ENCODE measurements at places on chromosomes 2 and 18.
A peak's percentile ranks its signal among the peaks of the same experiment; 100 is the strongest.

GRCh38 chr2:153145470-153145978 lies 333.0 kb downstream of the RPRM start:
- DNase-seq = no peak

DNA sequence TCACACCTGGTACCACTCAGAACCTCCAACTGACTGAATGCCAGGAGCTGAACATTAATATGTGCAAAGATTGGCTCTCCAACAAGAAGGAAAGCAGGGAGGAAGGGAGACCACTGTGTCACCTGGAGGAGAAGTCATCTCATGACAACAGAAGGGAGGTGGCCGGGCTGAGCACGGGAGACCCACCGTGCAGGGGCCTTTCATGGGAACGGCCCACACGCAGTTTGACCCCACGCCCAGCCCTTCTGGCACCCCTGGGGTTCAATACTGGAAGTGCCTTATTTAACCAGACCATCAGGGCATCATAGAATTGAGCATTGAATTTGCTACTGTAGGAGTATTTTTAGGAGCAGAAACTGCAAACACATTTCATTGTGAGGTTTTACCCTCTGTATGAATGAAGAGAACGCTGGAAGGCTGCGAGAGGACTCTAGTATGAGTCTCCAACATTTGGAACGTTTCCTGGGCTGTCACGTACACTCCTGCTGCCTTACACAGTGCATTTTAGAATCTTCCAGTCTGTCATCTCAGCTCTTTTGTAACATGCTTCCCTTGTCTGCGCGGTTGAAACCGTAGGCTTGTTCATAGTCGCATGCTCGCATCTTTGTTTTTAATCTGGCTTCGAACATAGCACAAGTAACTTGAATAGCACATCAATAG lies 132.1 kb downstream of the NFATC1 start:
- no peak for DNase-seq

GRCh38 chr2:143729296-143729814 lies 600.1 kb downstream of the ARHGAP15 start:
- DNase-seq = no peak

- no peak for DNase-seq
Observed at GRCh38 chr2:28927469-28927868, 33.0 kb downstream of the WDR43 start.

- DNase-seq = peak; percentile 49
Observed at GRCh38 chr2:23622966-23623675, 238.1 kb downstream of the KLHL29 start.

GRCh38 chr18:37764541-37765288 lies 199.1 kb upstream of the CELF4 start:
- DNase-seq = no peak

- no peak for DNase-seq
Observed at GRCh38 chr2:96325884-96326255, 753 bp downstream of the ITPRIPL1 start.

GRCh38 chr2:55001716-55002115 lies 48.5 kb downstream of the RTN4 start:
- no peak for DNase-seq

DNA sequence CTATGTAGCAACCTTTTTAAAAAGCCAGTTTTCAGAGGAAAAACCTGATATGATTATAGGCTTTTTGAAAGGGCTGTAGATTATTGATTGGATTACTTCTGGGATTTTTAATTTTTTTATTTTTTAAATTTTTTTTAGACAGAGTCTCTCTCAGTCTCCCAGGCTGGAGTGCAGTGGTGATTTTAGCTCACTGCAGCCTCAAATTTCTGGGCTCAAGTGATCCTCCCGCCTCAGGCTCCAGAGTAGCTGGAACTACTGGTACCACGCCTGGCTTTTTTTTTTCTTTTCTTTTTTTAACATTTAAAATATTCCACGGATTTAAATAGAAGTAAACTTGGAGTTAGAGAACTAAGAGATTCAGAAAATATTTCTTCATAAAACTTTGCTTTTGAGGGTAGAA lies 1.2 kb downstream of the MRPL19 start:
- DNase-seq = no peak

DNA sequence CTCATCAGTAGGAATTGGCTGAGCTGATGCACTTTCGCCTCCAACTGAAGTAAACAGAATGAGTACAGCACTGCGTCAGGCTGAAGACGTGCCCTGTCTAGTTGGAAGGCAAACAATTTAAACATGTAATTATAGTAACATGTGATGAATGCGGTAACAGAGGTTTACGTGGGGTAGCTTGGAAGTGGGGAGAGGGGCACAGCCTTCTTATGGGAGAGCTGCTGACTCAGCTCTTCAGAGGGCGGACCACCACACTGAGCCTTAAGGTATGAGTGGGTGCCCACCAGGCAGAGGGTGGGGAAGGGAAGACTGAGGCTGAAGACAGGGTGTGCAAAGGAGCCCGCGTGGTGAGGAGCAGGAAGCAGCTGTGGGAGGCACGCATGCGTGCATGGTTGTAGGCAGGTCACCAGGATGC lies 6.2 kb upstream of the EHD3 start:
- DNase-seq = no peak

GRCh38 chr18:10330428-10330827 lies 124.0 kb upstream of the APCDD1 start:
- no peak for DNase-seq

GRCh38 chr2:54572262-54572635 lies 116.1 kb downstream of the SPTBN1 start:
- no peak for DNase-seq

DNA sequence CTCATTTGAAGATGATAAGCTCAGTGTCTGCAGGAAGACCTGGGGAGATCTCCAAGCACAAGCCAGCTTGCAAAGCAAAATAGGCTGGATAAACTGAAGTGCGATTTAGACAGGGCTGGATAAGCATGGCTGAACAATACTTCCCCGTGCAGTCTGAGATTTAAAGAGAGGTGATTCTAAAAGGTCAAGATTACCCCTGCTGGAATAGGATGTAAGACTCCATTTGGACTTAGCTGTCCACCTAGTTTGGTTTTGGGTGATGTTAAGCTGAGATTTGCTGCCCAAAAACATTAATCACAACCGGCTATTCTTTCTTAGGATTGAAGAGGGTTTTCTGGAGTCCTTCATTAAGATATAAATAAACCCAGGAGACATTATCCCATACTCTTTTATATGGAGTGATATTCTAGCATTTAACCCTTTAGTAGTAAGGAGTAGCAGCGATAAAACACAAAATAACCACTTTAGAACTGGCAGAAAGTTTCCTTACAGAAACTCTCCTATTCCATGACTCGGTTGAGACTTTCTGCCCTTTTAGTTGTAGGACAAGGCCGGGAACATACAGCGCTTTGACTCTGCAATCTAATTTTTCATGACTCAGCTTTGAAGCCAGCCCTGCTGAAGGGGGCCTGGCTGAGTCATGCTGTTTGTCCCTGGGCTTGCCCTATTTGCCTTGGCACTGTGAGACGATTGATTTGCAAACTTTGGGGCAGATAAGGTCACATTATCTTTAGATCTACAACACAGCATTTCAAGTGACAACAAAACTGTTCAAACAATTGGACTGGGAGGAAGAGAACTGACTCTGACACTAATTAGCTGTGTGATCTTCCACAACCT lies 238.2 kb downstream of the GCA start:
- no peak for DNase-seq

- peak; percentile 35 for DNase-seq
Observed at GRCh38 chr2:95021847-95022246, 3.7 kb upstream of the MAL start.

GRCh38 chr2:20623741-20624155 lies 27.1 kb downstream of the HS1BP3 start:
- DNase-seq = no peak

DNA sequence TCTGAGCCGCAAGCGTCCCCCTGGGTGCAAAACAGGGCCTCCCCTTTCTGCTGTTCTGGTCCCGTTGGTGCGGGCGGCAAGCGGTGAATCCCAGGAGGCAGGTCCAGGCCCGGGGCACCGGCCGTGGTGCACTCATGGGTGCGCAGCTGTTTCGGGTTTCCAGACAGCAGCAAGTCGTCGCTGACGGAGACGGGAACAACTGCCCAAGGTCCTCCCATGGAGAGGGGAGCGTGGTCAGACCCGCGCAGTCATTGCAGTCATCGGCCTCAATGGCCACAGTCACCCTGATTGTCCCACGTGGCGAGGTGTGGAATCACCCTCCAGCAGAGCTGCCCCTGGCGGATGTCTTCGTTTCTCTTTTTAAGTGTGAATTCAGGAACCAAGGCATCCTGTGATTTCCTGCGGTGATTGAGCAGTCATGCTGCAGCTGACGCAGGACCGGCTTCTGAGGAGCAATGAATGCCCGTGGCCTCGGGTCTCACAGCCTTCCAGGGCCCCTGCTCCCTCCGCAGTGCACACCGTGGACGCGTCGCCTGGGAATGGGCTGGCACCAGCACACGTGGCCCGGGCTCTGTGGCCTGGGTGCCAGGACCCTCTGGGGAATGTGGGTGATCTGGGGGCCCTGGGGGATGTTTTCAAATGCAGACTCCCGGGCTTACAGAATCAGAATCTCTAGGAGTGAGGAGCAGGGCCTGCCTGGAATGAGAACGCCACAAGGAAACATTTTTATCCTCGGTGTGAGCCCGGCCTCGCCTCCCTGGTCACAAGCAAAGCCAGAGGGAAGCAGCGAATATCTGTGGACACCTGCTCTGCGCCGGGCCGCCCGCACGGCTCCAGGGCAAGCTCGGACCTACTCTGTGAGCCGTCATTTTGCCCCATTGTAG lies 244.2 kb upstream of the SALL3 start:
- no peak for DNase-seq

- DNase-seq = no peak
Observed at GRCh38 chr2:33106115-33106514, 159.4 kb downstream of the LTBP1 start.

GRCh38 chr2:37809931-37810570 lies 115.0 kb upstream of the RMDN2 start:
- no peak for DNase-seq

DNA sequence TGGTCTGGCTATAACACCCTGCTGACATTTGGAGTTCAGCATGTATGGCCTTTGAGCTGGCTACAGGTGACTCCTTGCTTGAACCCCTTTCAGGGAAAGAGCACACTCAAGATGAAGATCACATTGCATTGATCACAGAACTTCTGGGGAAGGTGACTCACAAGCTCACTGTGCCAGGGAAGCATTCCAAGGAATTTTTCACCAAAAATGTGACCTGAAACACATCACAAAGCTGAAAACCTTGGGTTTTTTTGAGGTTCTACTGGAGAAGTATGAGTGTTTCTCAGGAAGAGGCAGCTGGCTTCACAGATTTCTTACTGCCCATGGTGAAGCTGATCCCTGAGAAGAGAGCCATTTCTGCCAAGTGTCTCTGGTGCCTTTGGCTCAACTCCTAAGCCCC lies 879.0 kb downstream of the CBLN2 start:
- no peak for DNase-seq

DNA sequence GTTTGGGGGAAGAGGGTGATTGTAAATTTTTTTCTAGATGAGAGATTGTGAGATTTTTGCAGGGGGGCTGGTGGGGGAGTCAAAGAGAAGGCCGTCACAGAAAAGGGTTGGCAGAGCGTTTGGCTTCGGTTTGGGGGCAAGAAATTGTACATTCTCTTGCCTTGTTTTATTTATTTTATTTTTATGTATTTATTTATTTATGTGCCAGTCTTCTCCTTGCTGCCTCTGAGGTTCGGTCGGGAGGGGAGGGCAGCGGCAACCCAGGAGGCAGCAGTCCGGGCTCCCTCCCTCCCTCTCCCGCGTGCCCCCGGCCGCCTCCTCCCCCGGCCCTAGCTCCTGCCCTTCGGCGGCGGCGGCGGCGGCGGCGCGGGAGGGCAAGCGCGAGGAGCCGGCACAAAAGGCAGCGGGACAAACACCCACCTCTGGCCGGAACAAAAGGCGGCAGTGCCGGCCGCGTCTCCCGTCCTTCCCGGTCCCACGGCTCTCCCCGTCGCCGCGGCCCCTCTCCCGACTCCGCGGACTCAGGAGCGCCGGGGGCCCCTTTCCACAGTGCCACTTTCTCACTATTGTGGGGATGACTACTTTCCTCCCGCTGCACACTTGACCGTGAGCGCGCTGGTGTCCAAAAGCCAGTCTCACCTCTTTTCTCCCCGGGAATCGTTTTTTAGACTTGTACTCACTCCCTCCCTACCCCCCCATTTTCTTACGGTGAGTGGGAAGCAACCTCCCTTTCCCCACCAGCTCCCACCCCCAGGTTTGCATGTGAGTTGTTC lies 1.2 kb downstream of the BCL11A start:
- no peak for DNase-seq

- no peak for DNase-seq
Observed at GRCh38 chr2:145931781-145932395, 1412.0 kb upstream of the ZEB2 start.

- DNase-seq = no peak
Observed at GRCh38 chr18:77001041-77001440, 131.5 kb downstream of the MBP start.

GRCh38 chr2:33412920-33413319 lies 63.5 kb upstream of the RASGRP3 start:
- DNase-seq = no peak

DNA sequence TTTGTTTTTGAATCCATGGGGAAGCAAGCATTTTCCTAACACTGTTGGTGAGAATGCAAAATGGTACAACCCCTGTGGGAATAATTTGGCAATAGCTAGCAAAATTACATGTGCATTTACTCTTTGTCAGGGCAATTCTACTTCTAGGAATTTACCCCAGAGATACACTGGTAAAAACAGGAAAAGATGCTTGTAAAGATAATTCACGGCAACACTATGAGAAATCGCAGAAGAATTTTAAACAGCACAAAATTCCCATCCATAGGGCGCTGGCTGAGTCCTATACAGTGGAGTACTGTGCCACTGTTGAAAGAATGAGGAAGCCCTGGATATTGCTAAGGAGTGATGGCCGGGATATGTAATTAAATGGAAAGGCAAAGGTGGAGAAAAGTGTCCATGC lies 75.8 kb downstream of the DGKD start:
- no peak for DNase-seq

GRCh38 chr18:9454061-9454703 lies 21.1 kb upstream of the RALBP1 start:
- no peak for DNase-seq

- no peak for DNase-seq
Observed at GRCh38 chr18:23151414-23152099, 16.3 kb downstream of the CABLES1 start.

DNA sequence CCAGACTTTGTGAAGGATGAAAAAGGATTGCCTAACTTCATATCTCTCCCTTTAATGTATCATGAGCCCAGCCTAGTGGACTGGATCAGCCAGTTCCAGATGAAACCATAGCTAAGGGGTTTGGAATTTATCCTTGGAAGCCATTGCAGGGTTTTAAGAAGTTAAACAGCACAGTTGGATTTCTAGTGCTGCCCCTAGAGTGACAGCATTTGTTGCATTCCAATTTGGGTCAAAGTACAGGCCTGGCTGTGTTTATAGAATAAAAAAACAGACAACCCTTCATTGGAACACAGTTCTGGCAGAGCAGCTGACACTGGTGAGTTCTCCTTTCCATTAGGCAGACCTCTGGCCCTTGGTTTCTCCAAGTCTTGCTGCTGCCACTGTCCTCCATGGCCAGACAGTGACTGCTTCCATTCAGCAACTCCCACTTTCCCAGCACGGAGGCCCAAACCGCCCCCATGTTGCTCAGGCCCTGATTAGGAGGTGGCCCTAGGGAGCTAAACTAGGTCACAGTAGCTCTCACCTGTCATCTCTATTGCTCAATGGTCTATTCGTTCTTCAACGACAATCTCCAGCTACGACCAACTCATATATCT lies 8.0 kb downstream of the GPR39 start:
- DNase-seq = no peak

All from natural killer cell treated with Interleukin-12 subunit alpha and Interleukin-12 subunit beta and Interleukin-15 and Interleukin-18, amount 100 ng/mL, for 72 hours (primary cell).